Thoracic aorta (tissue), 2 donors: ENCODE measurements at places on chromosomes 1 and 21. TPM values are rescaled to one million over a fixed set of nuclear protein-coding genes. Genes with fewer than 3 reads are reported as not detected.

- no peak for DNase-seq
Measured at GRCh38 chr1:192793983-192794767, 14.7 kb upstream of the RGS2 start.

- DNase-seq: no peak
Measured at GRCh38 chr1:207179036-207179435, 75.0 kb downstream of the C4BPA start.

DNA sequence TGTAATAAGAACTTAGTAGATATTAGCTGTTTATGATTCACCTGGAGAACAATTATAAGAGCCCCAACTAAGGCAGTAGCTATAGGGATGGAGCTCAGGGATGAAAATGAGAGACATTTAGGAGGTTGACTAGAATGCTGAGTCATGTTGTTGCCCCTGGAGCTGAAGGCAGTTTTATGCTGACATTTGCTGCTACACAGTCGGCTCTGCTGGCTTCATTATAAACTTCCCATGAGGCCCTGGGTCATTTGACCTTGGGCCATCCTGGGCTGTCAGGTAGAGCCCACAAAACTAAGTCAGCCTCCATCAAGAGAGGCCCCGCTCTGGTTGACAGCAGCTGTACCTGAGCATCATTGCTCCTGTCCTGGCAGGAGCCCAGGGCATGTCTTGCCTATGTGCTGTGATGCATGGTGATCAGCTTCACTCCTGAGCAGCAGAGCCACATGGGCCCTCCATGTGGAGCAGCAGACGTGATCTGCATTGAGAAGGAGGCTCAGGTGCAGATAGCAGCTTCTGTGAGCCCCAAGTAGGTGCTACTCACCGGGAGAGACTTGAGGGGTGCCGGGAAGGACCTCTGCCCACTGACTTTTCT is 112.4 kb downstream of the TBX19 start:
- DNase-seq: no peak

DNA sequence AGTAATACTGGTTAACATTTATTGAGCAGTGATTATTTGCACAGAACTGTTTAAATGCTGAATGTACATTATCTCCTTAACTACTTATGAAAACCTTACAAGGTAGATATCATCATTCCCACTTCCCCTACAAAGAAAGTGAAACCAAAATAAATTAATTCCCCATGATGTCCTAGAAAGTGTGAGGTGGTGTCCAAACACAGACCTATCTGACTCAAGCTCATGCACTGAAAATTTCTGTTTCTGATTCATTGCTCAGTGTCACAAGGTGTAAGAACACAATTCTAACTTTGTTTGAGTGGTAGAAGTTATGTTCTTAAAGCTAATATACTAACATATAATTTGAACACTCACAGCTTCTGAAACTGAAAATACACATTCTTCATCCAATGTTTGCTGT is 178.7 kb downstream of the MRPL39 start:
- DNase-seq: no peak

DNA sequence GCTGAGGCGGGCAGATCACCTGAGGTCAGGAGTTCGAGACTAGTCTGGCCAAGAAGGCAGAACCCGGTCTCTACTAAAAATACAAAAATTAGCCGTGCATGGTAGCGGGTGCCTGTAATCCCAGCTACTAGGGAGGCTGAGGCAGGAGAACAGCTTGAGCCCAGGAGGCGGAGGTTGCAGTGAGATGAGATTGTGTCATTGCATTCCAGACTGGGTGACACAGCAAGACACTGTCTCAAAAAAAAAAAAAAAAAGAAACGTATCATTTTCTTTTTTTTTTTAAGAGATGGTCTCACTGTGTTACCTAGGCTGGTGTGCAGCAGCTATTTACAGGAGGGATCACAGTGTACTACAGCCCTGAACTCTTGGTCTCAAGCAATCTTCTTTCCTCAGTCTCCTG is 47.3 kb downstream of the ITGB3BP start:
- no peak for DNase-seq

- peak; percentile 88 for DNase-seq
Measured at GRCh38 chr1:36150296-36151133, 1.2 kb upstream of the TRAPPC3 start.

DNA sequence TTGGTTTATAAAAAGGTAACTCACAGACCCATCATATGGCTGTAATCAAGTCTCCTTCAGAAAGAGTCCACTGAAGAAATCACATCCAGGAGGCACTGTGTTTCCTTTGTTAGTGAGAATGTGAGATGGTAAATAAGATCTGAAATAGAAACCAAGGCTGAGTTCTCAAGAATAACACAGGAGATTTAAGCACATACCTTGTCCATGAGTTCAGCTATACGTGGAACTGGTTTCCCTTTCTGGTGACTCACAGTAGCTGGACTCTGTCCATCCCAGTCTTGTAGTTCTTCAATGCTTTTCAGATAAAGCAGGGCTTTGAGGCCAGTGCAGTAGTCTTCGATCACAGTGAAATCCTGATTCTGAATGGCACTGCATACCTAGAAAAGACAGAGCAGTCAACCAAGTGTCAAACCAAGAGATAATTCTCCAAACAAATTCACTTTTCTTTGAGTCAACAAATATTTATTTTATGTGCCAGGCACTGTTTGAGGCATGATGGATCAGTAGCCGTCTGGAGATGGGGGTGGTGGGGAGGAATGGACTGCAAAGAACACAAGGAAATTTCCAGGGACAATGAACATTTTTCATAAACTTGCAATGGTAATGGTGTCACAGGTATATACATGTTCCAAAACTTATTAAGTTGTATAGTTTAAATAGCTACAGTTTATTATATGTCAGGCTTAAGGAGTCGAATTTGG is 471.4 kb downstream of the PTBP2 start:
- DNase-seq: no peak

DNA sequence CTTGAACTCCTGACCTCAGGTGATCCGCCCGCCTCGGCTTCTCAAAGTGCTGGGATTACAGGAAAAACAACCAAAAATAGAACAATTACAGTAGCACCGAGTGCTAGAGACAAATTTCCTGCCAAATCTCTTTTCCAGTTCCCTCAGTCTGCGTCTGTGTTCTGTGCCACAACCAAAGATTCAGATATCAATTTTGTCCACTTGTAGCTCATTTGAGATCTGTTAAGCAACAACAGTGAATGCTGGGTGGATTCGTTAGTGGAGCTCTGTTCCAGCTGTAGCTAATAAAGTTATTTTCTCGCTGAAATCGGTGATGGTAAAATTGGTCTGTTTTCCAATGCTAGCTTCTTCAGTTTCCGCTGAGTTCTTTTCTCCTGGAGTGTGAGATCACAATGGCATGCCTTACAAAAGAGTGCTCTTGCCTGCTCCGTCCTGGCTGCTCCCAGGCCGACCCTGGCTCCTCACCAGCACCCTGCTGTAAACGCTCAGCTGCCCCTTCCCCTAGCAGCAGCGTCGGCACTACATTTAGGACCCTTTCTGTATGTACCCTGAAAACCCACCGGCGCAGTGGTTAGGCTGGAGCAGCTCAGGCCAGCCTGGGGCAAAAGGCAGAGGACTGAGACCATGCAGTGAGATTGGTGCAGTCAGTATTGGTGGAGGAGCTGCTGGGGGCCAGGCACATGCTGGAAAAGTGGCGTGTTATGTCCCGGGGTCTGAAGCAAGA is 395.4 kb downstream of the KIF26B start:
- no peak for DNase-seq

DNA sequence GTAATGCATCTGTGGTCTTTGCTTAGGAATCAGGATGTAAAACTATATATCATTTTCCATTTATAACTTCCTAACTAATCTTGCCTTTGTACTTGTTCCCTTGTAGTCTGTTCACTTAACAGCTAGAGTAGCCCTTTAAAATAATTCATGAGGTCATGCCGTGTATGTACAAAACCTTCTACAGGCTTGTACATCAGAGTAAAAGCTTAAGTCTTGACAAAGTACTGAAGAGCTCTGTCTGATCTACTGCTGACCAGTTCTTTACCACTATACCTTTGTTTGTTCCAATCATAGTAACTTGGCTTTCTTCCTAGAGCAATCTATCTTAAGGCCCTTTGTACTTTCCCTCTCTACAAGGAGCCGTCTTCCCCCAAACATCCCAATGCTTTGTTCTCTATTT is 90.7 kb upstream of the KIAA1614 start:
- no peak for DNase-seq

- no peak for DNase-seq
Measured at GRCh38 chr1:91605566-91605965, 104.9 kb downstream of the CDC7 start.

DNA sequence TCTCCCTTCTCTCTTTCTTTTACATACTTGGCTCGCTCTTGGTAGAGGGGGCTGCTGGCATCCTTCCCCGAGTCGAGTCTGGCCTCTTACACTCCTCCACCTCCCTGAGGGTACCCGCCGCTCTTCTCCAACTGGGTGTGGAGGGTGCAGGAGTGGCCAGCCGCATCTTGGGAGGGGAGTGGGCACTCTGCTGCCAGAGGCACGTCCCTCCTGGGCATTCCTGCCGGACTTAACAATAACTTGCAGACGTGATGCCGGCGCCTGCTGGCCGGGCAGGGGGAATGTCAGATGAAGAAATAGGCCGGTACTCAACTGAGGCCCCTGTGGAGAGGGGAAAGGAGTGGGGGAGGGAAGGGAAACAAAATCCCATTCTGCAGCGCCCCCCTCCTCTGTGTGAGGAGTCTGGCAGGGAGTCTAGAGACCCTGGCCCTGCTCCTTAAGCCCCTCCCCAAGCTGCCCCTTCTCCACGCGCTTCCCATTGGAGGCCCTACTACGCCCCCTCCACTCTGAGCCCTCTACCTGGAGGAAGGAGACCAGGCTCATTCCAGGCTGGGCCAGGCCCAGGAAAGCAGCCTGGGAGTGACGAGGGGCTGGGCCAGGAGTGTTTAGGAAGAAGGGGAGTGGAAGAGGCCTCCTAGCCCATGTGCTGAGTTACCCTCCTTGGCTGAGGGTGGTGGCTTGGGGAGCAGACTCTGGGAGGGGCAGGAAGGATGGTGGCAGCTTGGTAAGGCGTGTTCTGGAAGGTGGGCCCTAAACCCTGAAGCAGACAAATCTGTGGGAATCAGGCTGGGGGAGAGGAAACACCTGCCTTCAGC is 1.8 kb downstream of the ATP2B4 start:
- no peak for DNase-seq

DNA sequence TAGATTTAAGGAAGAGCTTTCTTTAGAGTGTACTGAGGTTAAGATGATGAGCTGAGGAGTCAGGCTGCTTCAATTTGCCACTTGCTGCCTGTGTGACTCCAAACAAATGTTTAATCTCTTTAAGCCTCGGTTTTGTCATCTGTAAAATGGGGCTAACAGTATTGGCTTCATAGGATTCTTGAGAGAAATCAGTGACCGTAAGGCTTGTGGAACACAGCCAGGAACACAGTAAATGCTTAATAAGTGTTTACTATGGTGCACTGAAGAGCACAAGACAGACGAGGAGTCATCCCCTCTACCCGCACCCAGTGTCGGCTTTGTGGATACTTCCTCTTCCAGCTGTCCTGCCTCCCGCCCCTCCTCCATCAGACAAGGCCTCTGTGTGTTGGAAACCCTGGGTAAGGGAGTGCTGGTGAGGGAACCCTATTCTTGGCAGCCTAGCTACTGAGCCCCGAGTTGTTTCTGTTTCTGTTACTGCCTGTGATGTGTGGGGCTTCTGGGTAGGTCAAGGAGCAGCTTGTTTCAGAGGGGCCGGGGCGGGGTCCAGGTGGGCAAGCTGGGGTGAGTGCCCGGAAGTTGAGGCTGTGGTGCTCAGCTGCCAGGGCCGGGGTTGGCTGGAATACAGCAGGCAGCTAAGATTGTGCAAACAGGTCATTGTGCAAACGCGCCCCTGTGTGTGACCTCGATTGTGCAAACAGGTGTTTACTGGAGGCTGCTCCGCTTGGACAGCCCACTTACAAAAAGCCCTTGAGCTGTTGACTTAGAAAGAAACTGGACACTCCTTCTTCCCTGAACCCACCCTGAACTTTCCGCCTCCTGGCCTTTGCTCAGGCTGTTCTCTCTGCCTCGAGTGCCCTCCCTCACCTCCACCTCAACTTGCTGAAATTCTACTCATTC is 4.0 kb upstream of the CSF3R start:
- no peak for DNase-seq

GRCh38 chr1:209652121-209652735 is at the start of gene LAMB3:
Gene LAMB3 (minus strand): TSS chr1:209652425. CDS start chr1:209650944, 1,481 bp downstream.
- no peak for DNase-seq

DNA sequence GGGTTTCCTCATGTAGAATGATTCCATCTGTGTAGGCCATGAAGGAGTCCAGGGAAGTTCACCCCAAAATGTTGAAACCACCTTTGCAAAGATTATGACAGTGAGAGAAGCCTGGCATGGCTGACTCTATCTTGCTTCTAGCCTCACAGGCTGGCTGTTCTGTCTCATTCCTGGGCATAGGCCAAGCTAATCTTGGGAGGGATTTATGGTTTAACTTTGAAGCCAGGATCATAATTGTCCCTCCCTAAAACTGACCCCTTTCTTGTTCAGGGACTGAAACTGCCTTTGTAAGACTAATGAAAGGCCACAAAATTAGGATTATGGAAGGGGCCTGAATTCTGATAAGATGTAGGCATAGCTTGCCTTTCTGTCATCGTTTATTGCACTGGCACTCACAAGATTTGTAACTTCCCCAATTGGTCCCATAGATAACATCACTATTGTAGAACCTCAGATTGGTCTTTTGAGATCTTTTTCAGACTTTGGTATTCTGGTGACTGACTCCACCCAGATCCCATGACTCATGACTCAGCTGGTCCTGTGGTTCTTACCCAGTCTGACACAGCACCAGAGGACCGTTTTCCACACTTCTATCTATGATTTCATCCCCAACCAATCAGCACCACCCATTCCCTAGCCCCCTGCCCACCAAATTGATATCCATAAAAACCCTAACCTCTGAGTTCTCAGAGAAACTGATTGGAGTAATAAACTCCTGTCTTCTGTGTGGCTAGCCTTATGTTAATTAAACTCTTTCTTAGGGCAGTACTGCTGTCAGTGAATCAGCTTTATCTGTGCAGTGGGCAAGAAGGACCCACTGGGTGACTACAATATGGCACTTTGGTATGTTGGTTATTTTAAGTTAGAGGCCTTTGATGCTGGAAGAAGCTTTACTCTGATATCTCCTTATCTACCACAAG is 13.6 kb upstream of the LAMTOR5 start:
- DNase-seq: no peak

- DNase-seq: no peak
Measured at GRCh38 chr1:95033843-95034242, 38.9 kb downstream of the ALG14 start.

- DNase-seq: no peak
Measured at GRCh38 chr1:212975111-212975918, 25.0 kb downstream of the VASH2 start.

GRCh38 chr1:102757363-102757762 is 351.0 kb downstream of the COL11A1 start:
- no peak for DNase-seq

DNA sequence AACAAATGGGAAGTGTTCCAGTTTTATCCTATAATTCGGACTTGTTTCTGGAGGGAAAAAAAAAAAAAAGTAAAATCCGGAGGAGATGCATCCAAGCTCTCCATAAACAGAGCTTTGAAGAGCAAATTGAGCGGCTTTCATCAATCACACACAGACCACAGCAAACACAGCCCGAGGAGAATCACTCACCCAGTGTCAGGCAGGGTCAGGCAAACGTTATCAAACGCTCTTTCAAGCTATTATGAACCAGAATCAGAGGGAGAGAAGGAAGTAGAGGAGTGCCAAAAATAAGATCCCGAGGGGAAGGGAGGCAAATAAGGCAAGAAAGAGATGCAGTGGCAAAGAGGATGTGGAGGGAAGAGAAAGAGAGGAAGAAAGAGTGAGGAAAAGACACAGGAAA is 188.3 kb upstream of the CAMK1G start:
- no peak for DNase-seq

GRCh38 chr1:145963265-145964019 is 933 bp downstream of the ANKRD34A start:
- no peak for DNase-seq

The E2F2 gene
- 0.35 TPM for total RNA-seq

The RIPPLY3 gene
- not detected for total RNA-seq

The HJV gene
- not detected for total RNA-seq

The PTGER3 gene
- 61.7 TPM for total RNA-seq

The SMIM1 gene
- total RNA-seq: 4.6 TPM

The COL8A2 gene
- 41.6 TPM for total RNA-seq
